Sigmoid colon (tissue), 7 donors: ENCODE measurements at places on chromosomes 7 and 10. TPM values are rescaled to one million over a fixed set of nuclear protein-coding genes. Genes with fewer than 3 reads are reported as not detected.

The FAM25G gene
- polyA plus RNA-seq: 12.5 TPM

The SLC35G1 gene
- 6.2 TPM for polyA plus RNA-seq

The CPSF4 gene
- polyA plus RNA-seq: 28.0 TPM

The CHCHD3 gene
- 63.7 TPM for polyA plus RNA-seq

The SPACDR gene
- polyA plus RNA-seq: 0.63 TPM

The OR2A7 gene
- 0.60 TPM for polyA plus RNA-seq

The BEND7 gene
- polyA plus RNA-seq: 11.4 TPM

The SYCE1 gene
- polyA plus RNA-seq: not detected

The ZEB1 gene
- polyA plus RNA-seq: 16.2 TPM

The GAD2 gene
- not detected for polyA plus RNA-seq

The OAT gene
- polyA plus RNA-seq: 82.8 TPM

The ACTR1A gene
- polyA plus RNA-seq: 69.4 TPM

The CTAGE6 gene
- not detected for polyA plus RNA-seq

The DDC gene
- 42.7 TPM for polyA plus RNA-seq

The CHST15 gene
- polyA plus RNA-seq: 8.7 TPM

The SH2D4B gene
- 0.06 TPM for polyA plus RNA-seq

The NIPSNAP2 gene
- polyA plus RNA-seq: 77.5 TPM

The GRM3 gene
- not detected for polyA plus RNA-seq

The LRRN3 gene
- polyA plus RNA-seq: not detected

The PODXL gene
- 8.8 TPM for polyA plus RNA-seq

The GNG11 gene
- 8.1 TPM for polyA plus RNA-seq

The GATA3 gene
- not detected for polyA plus RNA-seq

The MMP21 gene
- polyA plus RNA-seq: 0.07 TPM

The GJD4 gene
- polyA plus RNA-seq: not detected

The FOXI2 gene
- polyA plus RNA-seq: 0.15 TPM

The EN2 gene
- polyA plus RNA-seq: not detected

The NPFFR1 gene
- polyA plus RNA-seq: not detected

The PMS2 gene
- 6.5 TPM for polyA plus RNA-seq

The LRWD1 gene
- 18.8 TPM for polyA plus RNA-seq

The GSTO1 gene
- polyA plus RNA-seq: 107 TPM
